ENCODE measurements at places on chromosomes 3 and 15.
A peak's percentile ranks its signal among the peaks of the same experiment; 100 is the strongest.

DNA sequence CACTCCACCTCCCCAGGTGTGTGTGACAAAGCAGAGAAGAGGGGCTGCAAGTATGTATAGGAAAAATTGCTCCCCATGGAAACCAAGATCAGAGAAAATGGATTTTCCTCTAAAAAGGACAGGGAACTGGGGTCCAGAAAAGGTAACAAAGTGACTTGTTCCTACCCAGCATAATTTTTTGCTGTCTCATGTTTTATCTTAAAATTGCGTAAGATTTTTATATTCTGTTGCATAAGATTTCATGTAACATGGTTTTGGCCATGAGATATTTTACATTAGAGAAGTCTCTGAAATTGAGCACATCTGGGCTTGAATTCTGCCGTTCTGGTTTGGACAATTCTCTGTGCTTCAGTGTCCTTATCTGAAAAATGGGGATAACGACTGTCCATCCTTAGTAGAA, 335.7 kb upstream of the RORA start:
- DNase-seq: no peak

- DNase-seq: no peak
These were observed 2.2 kb upstream of the MASP1 start for GRCh38 chr3:187293516-187294430.

- DNase-seq: no peak
These were observed 23.7 kb upstream of the FAM98B start for GRCh38 chr15:38430106-38430760.

GRCh38 chr3:181497358-181497757, 214.4 kb upstream of the SOX2 start:
- no peak for DNase-seq

GRCh38 chr15:70474471-70475406, 288.6 kb downstream of the UACA start:
- no peak for DNase-seq

DNA sequence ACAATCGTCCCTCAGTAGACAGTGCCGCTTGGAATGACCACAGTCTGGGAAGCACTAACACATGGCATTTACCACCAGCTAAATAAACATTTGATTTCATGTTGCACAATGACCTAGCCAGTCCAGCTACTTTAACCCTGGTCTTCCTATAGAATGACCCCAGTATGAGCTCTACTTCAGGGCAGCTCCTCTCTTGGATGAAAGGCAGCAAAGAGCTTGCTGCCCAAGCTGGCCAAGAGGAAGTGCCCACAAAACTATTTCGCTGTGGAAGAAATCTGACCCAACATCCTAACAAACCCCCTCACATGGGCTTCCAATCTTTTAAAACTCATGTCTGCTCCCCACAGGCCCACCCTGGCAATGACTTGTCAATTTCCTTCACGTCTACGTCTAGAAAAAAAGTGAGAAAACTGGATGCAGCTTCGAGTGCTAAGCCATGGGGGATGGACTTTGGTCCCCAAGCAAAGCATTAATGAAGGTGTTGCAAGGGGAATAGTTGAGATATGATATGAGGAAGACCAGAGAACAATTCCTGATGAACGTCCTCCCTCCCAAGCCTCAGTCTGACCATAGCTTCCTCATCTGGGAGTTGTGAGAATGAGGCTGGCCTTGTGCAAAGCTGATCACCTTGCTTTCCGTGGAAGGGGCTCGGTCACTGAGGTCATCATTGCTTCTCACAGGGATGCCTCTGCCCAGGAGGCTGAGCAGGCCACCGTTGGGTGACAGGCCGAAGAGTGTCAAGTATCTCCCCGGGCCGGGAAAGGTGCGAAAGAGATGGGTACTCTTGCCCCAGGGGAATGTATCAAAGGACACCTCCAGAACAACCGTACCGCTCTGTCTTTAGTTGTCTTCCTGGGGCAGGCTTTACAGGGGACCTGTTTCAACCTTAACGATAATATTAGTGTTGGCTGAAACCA, 964 bp downstream of the SLC25A20 start:
- peak; percentile 17 for DNase-seq

- DNase-seq: peak; percentile 48
These were observed 1.5 kb upstream of the MYNN start for GRCh38 chr3:169771497-169772304.

DNA sequence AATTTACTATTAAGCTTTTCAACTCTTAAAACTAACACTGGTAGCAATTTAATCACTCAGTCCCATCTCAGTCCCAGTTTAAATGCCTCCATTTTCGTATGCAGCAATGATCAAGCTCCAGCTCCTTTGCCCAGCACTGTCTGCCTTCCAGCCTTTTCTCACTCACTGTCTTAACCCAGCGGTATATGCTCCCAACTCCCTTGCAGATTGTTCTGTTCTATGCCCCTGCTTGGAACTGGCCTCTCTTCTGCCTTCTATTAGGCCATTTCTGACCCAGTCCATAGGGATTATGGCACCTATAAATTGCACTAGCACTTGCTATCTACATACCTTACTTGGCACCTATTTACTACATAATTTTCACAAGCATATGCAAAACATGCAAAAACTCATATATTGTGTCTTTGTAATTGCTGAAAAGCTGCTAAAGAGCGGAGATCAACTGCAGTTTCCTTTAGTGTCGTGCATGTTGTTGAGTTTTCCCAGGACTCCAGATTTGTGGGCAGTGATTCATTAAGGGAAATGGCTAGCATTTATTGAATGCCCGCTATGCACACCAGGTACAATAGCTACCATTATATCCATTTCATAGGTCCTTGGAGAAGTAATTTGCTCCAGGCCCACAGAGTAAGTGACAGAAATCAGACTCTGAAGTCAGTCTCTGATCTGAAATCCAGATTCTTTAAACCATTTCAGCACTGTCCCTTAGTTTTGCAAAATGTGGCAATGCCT, 24.4 kb downstream of the CRBN start:
- DNase-seq: no peak

- peak; percentile 40 for DNase-seq
These were observed 5.5 kb upstream of the GP5 start for GRCh38 chr3:194404365-194405140.
